Activated CD4-positive, alpha-beta T cell treated with anti-CD3 and anti-CD28 coated beads for 1 hour (primary cell): ENCODE measurements at places on chromosomes 5 and 9.

DNA sequence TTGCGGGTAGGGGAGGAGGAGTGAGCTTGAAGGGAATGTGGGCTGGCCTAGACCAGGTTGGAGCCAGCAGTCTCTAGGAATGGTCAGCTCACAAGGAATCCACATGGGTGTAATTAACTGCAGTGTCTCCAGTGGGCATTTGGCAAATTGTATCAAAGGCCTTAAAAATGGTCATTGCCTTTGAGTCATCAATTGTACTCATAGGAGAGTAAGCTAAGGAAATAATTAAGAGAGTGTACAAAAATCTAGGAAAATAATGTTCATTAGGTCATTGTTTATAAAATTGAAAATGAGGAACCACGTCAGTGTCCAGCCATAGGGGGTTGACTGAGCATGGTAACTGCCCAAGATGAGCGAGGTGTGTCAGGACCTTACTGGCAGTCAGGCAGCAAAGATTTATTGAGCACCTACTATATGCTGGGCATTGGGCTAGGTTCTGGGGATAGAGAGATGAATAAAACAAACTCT, 29.8 kb upstream of the RPL26L1 start:
- DNase-seq: no peak

DNA sequence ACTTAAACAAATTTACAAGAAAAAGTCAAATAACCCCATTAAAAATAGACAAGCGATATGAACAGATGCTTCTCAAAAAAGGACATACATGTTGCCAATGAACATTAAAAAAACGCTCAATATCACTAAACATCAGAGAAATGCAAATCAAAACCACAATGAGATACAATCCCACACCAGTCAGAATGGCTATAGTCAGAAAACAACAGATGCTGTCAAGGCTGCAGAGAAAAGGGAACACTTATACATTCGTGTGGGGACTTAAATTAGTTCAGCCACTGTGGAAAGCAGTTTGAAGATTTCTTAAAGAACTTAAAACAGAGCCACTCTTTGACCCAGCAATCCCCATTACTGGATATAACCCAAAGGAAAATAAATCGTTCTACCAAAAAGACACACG, 10.8 kb downstream of the OR13F1 start:
- DNase-seq: no peak

- peak; percentile 28 for DNase-seq
Observed at GRCh38 chr5:80191991-80192398, 63.9 kb downstream of the SERINC5 start.

GRCh38 chr9:96599298-96599697, 20.3 kb downstream of the CDC14B start:
- DNase-seq: no peak

GRCh38 chr5:9423571-9423970, 122.3 kb downstream of the SEMA5A start:
- DNase-seq: no peak

GRCh38 chr5:135553688-135554462, 18.1 kb upstream of the NEUROG1 start:
- DNase-seq: no peak

- DNase-seq: no peak
Observed at GRCh38 chr5:58523956-58524355, 32.7 kb downstream of the GAPT start.

DNA sequence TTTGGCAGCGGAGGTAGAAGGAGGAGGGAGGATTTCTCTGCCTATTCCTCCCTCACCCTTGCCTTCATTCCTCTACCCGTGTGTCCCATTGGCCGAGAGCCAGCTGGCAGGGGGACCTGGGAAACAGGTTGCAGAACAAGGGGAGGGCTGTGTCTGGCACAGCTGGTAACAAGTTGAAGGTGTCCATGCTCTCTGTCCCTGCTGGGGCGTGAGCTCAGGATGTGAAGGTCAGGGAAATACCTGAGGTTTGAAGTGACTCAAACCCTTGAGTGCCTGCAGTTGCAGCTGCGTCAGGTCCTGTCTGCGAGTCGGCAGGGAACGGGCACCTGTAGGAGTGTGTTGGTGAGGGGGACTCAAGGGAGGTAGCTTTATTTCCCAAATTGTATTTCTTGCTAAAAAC, 16.2 kb downstream of the MIGA2 start:
- DNase-seq: no peak

- DNase-seq: no peak
Observed at GRCh38 chr9:109912082-109912582, 132.1 kb downstream of the PALM2AKAP2 start.

DNA sequence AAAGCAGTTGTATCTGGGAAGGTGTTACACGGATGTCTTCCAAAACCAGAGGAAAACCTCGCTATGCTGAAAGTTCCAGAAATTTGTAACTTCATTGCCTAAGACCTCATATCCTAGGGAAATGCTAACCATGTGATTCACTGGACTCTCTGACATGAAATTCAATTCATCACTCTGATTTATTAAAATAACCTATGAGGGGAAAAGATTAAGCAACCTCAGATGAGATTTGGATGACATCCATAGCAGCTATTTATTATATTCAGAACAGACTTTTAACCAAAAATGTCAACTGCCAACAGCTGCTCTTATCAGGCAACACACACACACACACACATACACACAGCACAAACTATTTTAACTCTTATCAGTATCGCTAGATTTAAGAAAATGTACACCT, 1006.4 kb upstream of the CTNND2 start:
- no peak for DNase-seq

- DNase-seq: no peak
Observed at GRCh38 chr9:128828719-128829452, 708 bp downstream of the SPOUT1 start.

- DNase-seq: no peak
Observed at GRCh38 chr9:35557320-35557719, 47.7 kb upstream of the TESK1 start.

GRCh38 chr5:135996611-135997010, 32.2 kb upstream of the TGFBI start:
- no peak for DNase-seq

DNA sequence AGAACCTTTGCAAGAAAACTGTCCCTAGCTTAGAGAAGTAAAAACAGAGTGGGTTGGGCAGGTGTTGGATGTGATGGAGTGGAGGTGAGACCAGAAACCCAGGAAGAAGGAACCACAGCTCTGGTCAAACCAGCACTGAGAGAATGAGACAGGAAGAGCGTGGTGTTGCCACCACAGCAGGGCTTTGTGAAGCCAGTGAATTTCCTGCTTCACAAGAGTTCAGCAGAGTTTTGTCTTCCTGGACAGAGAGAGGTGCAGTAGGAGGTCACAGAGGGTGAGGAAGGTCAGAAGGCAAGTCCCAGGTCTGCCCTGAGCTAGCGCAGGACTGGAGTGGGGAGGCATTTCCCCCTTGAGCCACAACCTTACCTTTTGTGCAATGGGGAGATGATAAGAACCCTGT, 2306.2 kb upstream of the ACO1 start:
- DNase-seq: no peak

GRCh38 chr9:130110166-130110565, 56.5 kb downstream of the GPR107 start:
- DNase-seq: no peak

DNA sequence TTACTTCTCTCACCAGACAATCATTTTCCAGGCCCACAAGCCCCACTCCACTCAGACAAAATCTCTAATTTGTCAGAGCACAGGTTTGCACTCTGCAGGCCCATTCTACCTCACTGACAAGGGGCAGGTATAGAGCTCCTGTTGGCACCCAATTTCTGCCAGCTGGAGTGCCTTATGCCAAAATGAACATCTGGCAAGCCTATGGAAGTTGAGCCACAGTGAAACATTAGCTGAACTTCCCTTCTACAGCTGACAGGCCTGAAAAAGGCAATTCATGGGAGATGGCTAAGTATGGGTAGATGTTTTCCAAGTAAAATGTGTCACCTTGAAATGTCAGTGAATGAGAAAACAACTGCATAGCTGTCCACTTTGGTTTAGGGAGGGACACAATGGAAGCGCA, 87.0 kb downstream of the SPOCK1 start:
- DNase-seq: no peak

DNA sequence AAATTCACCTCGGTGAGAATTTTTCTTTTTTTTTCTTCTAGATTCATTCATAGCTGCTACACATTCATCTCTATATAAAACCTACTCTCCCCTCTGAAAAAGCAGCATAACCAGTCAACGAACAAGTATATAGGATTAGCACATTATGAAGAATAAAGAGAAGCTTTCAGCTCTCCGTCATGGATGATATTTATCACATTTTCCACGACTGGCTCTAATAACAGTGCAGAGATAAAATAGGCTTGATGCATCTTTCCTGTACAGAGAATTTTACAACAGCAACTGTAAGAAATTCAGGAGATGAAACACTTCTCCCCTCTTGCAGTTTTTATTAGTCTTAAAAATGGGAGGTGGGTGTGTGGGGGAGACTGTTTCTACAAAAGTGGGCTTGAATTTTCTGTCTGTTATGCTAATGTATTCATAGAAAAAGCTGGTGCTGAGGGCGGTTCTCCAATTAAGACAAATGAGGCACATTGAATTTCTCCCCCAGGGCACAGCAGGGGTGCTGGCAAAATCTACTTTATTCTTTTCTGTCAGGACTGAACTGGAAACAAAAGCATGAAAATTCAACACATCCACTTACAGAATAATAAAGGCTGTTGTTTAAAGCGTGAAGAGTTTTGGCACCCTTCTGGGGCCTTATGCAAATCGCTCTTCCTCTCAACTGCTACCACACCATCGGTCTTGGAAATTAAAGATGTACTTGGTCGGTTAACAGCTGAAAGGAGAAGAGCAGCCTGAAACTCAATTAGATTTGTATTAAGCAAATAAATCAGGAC, 233.9 kb upstream of the ZNF608 start:
- no peak for DNase-seq

GRCh38 chr5:93337138-93337537, 243.9 kb downstream of the NR2F1-AS1 start:
- no peak for DNase-seq

DNA sequence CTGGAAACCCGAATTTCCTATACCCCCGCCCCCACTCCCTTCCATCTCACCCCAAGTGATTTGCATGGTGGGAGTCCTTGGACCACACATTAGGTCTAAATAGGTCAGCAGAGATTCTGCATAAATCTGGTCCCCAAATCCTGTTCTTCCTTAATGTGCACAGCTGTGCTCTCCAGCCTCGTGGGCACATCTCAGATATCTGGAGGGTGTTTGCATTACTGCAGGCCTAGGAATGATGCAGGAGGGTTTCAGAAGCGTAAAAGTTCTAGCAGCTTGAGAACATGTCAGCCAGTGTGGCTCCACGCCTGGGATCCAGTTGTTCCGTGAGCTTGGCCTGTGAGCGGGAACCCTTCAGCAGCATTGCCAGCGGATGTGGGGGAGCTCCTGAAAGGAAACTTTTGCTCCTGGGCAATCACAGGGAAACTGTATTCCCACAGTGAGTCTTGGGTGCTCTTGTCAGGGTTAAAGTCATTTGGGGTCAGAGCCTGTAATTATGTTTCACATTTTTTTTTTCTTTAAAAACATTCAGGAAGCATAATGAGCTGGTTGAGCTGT, 12.9 kb downstream of the ARHGAP26 start:
- DNase-seq: no peak

DNA sequence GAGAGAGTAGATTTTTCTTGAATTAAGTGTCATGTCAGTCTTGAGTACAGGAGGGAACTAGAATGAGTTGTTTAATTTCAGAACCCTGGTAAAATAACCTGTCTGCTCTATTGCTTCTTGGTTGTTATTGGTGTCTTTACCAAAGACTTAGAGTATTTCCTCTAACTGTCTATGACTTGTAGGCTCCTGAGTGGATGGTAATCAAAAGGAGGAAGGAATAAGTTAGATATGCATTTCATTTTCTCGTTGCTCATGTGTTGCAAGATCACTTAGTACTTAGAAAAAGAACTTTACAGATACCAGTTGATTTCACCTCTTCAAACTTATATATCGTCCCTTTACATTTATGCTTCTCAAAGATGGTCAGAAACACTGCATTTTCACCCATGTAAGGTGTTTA, 31.1 kb downstream of the UHRF2 start:
- no peak for DNase-seq

- DNase-seq: no peak
Observed at GRCh38 chr5:32866138-32866537, 155.0 kb downstream of the NPR3 start.

GRCh38 chr5:16869821-16870796, 66.0 kb downstream of the MYO10 start:
- DNase-seq: no peak

- no peak for DNase-seq
Observed at GRCh38 chr5:66326276-66326675, 182.2 kb downstream of the SREK1 start.

- DNase-seq: no peak
Observed at GRCh38 chr5:173882632-173883031, 5.5 kb upstream of the CPEB4 start.

DNA sequence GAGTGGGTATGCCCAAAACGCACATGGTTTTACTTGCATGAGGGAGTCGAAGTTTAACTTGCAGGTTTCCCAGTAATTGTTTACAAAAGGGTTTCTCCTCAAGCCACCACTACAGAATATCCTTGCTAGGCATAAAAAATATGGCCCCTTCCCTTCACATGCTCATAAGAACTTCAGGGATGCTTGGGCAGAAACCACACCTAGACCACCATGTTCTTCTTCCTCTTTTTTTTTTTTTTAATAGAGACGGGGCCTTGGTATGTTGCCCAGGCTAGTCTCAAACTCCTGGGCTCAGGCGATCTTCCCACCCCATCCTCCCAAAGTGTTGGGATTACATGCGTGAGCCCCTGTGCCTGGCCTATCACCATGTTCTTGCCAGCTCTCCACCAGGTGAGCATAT, 18.6 kb upstream of the PLIN2 start:
- no peak for DNase-seq

GRCh38 chr5:172827841-172828240, 6.2 kb upstream of the ERGIC1 start:
- no peak for DNase-seq

- DNase-seq: no peak
Observed at GRCh38 chr5:135989686-135990085, 34.9 kb upstream of the LECT2 start.

DNA sequence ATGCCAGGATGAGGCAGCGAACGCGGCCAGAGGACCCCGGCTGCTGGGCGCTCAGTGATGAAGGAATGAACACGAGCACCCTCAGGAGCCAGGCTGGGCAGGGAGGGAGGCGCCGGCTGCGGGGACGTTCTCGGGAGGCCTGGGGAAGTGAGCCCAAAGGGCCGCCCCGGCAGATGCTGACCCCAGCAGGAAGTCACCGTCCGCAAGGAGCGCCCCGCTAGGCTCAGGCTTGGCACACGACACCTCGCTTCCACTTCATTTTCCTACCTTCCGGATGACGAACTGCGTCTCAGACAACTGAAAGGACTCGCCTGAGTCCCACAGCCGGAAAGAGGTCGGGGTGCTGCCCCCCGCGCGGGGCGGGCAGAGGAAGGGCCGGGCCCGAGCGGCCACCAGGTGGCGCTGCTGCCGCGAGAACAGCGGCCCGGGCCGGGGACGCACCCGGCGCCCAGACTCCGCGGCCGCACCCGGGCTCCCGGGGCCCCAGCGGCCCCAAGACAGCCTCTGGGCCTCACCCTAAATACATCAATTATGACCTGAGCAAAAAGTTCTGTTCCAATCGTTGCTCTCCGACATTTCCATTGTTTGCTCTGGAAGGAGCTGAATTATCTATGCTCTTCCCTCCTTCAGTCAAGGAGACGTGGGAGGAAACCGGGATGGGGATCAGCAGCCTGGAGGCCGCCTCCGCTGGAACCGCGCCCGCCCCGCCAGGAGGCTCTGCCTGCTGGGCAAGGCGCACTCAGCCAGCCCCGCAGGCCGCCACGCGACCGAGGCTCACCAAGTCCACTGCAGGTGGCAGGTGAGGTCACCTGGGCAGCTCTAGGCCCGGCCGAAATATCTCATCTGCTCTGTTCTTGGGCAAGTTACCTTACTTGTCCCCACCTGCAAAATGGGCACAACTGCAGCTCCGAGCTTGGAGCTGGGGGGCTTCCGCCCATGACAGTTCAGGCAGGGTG, 107.0 kb downstream of the ZNF354C start:
- peak; percentile 45 for DNase-seq
